Fibroblast of villous mesenchyme (primary cell): ENCODE measurements at places on chromosomes 1 and 21. TPM values are rescaled to one million over a fixed set of nuclear protein-coding genes. Genes with fewer than 3 reads are reported as not detected.

- no peak for DNase-seq
Measured at GRCh38 chr1:215458104-215458503, 109.0 kb upstream of the KCTD3 start.

- no peak for DNase-seq
Measured at GRCh38 chr1:20573987-20574386, 14.9 kb upstream of the CDA start.

GRCh38 chr1:21663951-21664805 lies 5.0 kb downstream of the RAP1GAP start:
- DNase-seq = no peak

DNA sequence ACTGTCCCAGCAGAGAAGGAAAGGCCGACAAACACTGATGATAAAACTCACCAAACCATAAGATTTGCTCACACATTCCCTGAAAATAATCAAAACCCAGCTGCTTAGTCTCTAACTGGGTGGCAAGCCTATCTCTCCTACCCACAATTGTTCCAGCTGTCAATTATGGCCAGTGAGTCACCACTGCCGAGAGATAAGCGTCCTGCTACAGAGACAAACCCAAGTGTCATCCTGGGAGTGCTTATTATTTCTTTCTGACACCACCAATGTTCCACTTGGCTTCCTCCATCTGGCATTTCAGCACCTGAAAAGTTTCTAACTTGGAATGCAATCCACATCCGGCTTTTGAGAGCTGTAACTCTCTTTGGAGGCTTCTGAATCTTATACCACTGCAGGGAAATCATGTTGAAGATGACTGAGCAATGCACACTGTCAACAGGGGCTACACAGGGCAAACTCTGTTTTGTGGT lies 51.5 kb upstream of the VAV3 start:
- peak; percentile 61 for DNase-seq

- DNase-seq = no peak
Measured at GRCh38 chr1:48217856-48218255, 4.7 kb upstream of the SLC5A9 start.

Gene RPL11
- total RNA-seq = 521 and 592 TPM in 2 replicates
